Effector CD4-positive, alpha-beta T cell (primary cell): ENCODE measurements at places on chromosomes 2 and 18.

DNA sequence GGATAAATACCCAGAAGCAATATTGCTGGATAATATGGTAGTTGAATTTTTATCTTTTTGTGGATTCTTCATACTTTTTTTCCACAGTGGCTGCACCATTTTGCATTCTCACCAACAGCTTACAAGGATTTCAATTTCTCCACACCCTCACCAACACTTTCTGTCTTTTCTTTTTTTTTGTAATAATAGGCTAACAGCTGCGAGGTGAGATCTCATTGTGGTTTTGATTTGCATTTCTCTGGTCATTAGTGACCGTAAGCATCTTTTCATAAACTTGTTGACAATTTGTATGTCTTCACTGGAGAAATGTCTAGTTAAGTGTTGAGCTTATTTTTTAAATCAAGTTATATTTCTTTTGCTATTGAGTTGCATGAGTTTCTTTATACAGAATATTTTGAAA is 17.6 kb upstream of the SLC9A2 start:
- DNase-seq = no peak

GRCh38 chr2:120236791-120237190 is 13.6 kb upstream of the TMEM185B start:
- DNase-seq = no peak

DNA sequence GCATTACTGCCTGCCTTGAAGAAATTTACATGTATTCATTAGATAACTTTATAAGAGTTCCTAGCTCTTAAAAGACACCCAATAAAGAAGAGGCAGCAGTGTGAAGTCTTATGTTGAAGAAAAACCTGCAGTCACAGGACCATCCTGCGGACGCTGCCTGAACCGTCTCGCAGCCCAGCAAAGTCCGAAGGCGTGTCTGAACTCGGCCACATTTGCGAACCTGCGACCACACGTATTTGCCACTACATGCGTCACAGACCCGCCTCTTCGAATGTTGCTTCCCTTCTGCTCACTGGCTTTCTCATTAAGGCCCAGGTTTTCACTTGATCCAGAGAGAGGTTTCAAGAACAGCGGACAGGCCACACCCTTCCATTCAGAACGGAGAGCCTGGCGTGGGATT is 41.2 kb downstream of the CNGA3 start:
- DNase-seq = no peak

DNA sequence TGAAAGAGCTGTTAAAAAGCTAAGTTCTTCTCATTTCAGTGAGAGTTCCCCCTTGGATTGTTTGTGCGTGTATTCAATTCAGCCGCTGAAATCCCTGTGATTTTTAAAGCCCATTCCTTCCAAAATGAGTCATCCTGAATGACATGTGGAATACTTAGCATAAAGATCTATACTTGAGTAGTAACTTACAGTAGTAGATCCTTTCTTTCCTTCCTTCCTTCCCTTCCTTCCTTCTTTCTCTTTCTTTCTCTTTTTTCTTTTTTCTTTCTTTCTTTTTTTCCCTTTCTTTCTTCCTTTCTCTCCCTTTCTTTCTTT is 18.2 kb upstream of the SOX11 start:
- no peak for DNase-seq

- no peak for DNase-seq
Measured at GRCh38 chr2:159186462-159186861, 100.0 kb downstream of the WDSUB1 start.

GRCh38 chr18:62505669-62506494 is 16.9 kb upstream of the ZCCHC2 start:
- no peak for DNase-seq
